ENCODE measurements at places on chromosomes 1 and 21.

DNA sequence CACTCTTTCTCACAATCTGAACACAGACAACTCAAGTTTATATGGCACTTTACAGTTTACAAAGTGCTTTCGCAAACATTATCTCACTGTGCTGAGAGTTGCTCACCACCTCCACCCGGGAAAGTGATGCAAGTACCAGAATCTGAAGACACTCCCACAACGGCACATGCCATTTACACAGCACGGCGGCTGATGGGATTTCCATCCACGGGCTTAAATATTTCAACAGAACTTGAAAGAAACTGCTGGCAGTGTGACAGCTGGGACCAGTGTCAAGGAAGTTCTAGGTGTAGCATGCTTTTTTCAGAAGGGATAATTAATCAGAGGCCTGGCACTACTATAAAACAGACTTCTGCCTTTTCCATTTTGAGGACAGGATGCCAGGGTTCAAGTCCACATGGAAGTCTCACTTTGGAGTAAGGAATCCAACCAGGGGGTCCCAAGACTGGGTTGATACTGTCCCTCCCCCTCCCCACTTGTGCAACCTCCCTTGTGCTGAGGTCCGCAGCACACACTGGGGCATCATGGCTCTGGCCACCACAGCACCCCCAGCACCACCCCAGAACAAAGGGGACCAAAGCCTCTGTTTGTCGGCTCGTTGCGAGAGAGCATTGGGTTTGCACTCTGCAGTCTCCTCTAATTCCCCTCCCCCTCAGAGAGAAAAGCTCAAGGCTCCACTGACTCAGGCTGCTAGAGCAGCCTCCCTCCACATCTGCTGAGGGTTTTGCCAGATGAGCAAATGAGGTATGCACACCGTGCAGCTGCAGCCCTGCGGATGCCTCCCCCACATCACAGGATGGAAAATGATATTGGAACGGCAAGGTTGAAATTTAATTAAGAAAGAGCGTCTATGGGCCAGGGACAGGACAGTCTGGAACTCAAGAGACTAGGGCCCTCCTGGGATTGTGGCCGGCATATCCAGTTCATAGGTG is 154.9 kb downstream of the TGFBR3 start:
- DNase-seq = no peak

DNA sequence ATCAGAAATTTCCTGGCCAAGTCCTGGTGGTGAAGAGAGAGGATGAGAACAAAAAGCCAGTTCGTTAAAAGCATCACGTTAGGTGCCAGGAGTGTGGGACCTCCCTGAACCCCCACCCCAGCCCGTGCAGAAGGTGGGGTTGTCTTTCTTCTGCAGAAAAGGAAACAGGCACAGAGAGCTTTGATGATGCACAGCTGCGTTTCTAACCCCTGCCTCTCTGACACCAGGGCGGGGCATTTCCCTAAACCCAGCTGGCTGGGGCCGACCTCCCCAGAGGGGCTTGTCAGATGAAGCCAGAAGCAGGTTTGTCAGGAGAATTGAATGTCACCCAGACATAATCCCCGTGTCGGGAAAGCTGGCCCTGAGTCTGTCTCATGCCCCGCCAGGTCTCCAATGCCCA is 189.3 kb upstream of the EDN2 start:
- DNase-seq = no peak

DNA sequence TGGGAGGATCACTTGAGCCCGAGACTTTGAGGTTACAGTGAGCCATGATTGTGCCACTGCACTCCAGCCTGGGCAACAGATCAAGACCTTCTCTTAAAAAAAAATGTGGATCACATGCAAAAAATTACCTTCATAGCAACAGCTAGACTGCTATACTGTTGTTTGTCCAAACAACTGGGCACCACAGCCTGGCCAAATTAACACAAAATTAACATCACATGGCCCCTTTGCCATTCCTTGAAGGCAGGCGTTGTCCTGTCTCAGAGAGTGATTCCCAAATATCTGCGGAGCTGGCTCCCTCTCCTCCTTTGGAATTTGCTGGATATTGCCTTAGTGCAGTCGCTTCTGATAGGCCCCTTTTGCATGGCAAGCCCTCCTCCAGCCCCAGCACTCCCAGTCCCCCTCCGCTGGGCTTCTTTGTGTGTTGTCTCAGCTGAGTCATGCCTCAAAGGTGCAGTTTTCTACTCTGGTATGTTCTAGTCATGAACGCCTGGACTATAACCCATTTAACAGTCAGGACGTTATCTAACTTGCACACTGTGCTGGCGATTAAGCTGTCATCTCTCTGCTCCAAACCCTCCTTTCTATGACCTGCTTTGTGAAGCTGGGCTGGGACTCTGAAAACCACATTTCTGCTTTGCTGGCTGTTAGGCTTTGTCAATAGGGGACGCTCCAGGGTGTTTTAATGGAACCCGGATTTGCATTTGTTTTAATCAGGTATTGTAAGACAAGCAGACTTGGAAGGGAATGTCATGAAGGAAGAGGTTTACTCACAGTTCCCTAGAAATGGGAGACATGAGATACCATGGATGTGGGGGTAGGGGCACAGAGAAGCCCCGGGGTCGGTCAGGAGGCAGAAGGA is 20.1 kb upstream of the HPCAL4 start:
- no peak for DNase-seq

GRCh38 chr1:48670234-48671020 is 106.3 kb downstream of the BEND5 start:
- no peak for DNase-seq

- DNase-seq = no peak
Measured at GRCh38 chr1:208782186-208782585, 538.0 kb upstream of the PLXNA2 start.

DNA sequence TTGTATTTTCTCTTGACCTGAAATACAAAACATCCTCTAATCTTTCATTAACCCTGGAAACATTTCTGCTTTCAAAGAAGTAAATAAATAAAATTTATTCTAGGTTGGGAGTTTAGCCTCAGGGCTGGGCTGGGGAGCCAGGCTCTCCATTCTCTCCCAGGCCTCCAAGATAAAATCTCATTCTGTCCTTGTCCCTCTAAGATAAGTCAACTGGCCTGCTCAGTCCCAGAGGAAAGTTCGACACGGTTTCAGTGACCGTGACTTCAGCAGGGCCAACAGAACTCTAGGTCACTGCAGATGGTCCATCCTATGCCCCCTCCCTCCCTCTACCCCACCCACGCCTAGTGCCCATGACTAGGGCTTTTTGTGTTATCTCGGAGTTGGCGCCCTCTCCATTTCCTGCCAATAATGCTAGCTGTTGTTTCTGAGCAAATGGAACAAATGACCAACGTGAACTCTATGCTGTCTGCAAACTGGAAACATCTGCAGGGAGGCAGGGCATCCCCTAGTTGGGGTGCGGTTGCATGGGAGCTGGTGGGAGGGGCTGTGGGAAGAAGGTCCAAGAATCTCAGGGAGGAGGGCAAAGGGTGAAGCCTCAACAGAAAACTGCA is 10.1 kb upstream of the ADORA3 start:
- DNase-seq = no peak

GRCh38 chr1:8962812-8963530 is 17.3 kb downstream of the CA6 start:
- DNase-seq = no peak
